ENCODE measurements at places on chromosomes 5 and 9. TPM values are rescaled to one million over a fixed set of nuclear protein-coding genes. Genes with fewer than 3 reads are reported as not detected.
A peak's percentile ranks its signal among the peaks of the same experiment; 100 is the strongest.

DNA sequence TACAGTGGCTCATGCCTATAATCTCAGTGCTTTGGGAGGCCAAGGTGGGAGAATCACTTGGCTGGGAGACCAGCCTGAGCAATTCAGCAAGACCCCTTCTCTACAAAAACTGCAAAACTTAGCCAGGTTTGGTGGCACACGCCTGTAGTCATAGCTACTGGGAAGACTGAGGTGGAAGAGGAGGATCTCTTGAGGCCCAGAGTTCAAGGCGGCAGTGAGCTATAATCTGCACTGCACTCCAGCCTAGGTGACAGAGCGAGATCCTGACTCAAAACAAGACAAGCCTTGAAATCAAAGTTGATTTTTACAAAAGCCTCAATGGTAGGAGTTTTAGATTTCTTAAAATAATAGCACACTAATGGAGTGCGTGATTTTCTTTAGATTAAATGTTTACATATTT is 14.6 kb downstream of the UBE2D2 start:
- no peak for DNase-seq

DNA sequence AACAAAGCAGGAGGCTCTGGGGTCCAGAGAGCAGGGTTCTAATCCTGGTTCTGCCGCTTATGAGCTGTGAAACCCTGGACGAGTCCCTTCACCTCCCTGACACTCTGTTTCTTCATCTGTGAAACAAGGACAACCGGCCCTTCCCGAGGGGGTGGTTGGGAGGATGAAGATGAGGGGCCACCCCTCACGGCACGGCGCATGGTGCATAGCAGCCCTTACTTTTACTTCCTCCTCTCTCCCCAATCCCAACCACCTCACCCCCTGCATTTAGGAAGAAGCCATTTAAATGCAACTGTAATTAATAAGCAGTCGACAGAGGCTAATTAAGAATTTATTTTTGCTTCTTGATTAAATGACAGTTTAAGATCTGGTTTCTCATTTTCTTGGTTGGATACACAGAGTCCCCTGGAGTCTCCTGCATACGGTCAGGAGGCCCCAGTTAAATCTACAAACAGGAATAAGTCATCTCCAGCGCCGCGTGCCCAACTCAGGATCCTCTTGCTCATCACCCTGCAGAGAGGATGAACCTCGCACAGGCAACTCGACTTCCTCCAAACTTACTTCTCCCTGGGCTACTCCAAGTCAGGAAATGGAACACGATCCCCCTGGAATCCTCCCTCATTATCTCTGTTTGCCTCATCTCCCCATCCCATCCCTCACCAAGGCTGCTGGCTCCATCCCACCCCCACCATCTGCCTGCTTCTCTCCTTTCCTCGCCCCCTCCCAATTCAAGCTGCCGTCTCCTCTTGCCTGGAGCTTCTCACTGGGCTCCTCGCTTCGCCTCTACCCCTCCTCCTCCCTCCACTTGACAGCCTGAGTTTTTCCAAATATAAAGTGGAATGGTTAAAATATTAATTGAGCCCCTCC is 95.9 kb downstream of the HRH2 start:
- no peak for DNase-seq

Gene NINJ1
- 29.5 TPM for total RNA-seq

Gene CACFD1
- total RNA-seq, result 44.6 TPM

- peak; percentile 66 for DNase-seq
These were observed 72.8 kb downstream of the PSAT1 start for GRCh38 chr9:78369639-78370219.

DNA sequence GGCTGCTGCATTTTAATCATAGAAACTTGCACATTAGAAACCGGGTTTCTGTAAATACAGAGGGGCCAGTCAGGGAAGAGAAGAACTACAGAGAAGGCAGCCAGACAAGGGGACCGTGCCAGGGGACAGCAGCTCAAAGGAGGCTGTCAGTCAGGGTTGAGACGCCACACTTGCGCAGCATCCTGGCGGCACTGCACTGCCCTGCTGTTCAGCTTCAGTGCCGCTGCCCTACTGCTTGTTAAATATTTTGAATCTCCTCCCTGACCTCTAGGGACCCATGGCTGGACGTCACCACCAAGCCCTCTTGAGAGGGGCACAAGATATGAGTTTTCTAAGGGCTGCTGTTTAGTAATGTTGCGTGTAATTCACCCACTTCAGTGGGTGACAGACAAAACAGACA is 43.6 kb upstream of the ZBTB43 start:
- DNase-seq, result no peak

DNA sequence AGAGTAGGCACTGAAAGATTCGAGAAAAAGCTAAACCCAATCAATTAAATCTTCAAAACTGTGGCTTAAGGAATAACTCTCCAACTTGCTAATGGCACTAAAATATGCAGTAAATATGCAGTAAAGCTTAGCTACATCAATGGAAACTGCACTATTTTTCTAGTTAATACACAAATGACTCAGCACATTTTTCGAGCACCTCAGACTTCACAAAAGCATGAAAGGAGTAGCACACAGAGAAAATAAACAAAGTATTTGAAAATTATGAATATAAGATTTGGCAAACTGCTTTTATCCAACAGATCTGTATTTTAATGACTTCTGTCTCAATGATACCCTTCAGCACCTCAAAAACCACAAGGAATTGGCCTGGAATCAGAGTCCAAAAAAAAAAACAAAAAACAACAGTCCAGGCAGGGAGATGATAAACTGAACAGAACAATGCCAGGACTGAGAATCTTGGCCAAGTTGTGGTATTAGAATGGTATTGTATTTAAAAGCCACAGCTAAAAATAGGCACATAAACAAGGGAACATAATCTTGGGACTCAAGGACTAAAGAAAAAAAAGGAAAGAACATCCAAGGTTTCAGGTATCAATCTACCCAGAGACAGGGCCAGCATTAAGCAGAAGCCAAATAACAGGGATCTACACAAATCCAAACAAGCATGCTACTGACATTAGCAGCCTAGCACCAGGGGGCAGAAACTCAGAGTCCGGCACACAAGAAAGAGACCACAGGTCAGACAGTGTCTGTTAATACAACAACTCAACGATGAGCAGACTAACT is 21.4 kb downstream of the TMEM245 start:
- DNase-seq, result no peak

DNA sequence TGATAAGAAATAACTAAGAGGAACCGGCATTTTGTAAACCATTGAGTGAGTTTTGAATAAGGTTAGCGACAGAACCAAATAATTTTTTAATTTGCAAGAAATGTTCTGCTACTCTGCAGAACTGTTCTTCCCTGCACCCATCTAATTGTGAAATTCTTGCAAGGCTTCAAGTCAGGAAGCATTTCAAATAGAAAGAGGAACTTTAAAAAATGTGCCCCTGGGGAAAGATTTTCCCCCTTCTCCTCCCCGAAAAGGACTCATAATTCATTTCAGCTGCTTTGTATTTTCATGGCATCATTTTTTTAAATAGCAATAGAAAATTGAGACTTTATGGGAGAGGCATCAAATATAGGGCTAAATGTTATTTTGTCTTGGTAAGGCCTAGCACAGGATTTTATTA is 180.9 kb upstream of the ANKRD55 start:
- no peak for DNase-seq

Gene RNF130
- total RNA-seq, result 95.2 TPM

- DNase-seq, result no peak
These were observed 62.7 kb downstream of the SSBP2 start for GRCh38 chr5:81688215-81688614.

DNA sequence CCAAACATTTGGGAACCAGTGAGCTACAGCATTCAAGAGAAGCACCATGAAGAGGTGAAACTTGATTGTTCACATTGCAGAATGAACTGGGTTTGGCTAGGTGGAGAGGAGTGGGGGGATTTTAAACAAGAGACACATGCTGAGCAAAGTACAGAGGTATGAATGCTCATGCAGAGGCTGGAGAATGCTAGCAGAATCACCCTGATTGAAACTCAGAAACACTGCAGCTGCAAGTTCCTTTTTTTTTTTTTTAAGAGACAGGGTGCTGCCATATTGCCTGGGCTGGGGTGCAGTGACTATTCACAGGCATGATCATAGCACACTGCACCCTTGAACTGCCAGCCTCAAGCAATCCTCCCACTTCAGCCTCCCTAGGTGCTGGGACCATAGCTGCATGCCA is 35.1 kb downstream of the DENND1A start:
- no peak for DNase-seq

Gene ARSI
- not detected for total RNA-seq

Gene SLC36A3
- total RNA-seq, result not detected

DNA sequence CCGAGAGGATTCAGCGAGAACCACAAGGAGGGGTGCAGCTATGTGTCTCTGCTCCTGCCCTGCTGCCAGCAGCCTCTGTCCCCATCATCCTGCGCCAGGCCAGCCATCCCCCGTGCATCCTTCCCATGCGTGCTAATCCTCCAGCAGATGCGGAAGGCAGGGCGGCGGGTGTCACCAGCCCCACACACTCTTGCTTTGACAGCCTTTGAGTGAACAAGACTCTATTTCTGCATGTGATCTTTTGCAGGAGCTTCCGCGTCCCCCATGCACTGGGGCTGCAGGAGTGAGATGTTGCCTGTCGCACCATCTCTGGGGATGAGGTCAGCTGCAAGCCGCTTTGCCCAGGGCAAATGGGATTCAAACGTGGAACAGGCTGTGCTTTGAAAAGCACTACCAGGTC is 58.0 kb upstream of the OLFM1 start:
- DNase-seq, result no peak

Gene CLIC3
- total RNA-seq, result 2.5 TPM

Gene BSPRY
- 35.6 TPM for total RNA-seq

Gene STPG3
- total RNA-seq, result not detected
